ENCODE measurements at places on chromosomes 3 and 15.

- no peak for DNase-seq
Observed at GRCh38 chr3:41985018-41985417, 23.1 kb upstream of the ULK4 start.

DNA sequence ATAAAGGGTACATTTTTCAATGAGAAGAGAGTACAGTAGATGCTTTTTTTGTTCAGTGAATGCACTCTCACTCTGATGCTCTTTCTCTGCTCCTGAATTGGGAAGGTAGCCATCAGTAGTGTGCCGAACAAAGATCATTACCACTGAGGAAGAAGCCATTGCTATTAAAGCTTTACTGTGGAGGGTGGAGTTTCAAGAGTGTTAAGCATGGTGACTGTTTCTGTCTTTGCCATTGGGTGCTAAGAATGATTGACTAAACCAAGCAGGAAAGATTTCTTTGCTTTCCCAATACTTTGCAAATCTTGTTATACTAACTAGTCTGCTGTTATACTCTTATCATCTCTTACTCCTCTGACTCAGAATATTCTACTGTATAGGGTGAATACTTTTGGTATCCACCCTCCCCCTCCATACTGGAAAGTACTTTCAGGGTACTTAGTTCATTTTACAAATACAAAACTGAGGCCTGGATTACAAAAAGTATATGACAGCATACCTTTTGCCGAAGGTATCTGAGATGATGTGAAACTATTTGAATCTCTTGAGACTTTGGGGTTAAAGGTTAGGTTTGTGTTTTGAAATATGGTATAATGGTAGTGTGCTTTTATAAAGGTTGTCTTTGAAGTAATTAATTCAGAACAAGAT is 1.7 kb downstream of the RAB11A start:
- peak; percentile 72 for DNase-seq

- no peak for DNase-seq
Observed at GRCh38 chr15:80036071-80036470, 23.4 kb upstream of the ZFAND6 start.

GRCh38 chr3:59791774-59792308 is 742.0 kb upstream of the CFAP20DC start:
- DNase-seq, result no peak

- no peak for DNase-seq
Observed at GRCh38 chr3:32320080-32320479, 71.6 kb upstream of the CMTM7 start.

DNA sequence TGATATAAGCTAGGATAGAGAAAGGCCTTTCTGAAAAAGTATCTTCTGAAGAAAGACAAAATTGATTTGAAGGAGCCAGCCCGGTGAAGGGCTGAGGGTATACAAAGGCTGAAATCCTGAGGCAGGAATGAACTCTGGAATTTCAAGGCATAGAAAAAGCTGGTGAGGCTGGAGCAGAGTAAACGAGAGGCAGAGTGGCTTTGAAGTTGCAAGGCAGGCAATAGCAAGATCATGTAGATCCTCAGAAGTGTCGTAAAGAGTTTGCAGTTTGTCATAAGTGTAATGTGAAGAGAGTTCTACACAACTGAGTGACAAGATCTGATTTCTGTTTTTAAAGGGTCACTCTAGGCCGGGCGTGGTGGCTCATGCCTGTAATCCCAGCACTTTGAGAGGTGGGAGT is 69.0 kb downstream of the HMG20A start:
- no peak for DNase-seq

DNA sequence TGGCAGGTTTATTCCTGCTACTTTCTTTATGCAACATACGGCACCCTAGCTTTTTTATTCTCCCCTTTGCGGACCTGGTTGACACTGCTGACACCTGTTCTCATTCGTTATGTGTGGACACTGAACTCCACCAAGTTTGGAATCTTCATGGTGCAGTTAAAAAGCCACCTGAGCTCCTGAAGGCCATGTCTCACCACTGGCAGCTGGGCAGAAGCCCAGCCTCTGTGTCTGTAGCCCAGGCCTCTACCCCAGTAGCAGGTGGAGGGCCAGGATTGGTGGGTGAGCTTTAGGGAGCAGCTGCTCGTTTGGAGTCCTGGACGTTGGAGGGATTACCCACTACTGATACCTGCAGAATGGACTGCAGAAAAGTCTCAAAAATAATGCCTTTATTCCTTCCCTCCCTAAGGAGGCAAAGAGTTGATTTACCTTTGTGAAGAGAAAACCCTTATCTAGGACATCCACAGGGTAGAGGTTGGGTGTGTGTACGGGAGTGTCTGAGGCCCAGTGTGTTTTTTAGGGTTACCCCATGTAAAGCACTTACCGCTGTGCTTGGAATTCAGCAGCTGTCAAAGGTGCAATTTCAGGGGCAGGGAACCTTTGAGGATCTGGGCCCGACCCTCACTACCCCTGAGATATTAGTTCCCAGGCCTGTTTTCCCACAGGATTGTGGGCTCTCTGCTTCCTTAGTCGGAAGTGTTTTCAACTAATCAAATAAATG is 637 bp upstream of the CCNDBP1 start:
- no peak for DNase-seq

- no peak for DNase-seq
Observed at GRCh38 chr3:50620820-50621219, 3.9 kb downstream of the MAPKAPK3 start.

GRCh38 chr3:179716811-179717210 is 64.0 kb downstream of the USP13 start:
- peak; percentile 89 for DNase-seq

GRCh38 chr3:62607287-62608029 is 234.1 kb upstream of the FEZF2 start:
- peak; percentile 93 for DNase-seq

DNA sequence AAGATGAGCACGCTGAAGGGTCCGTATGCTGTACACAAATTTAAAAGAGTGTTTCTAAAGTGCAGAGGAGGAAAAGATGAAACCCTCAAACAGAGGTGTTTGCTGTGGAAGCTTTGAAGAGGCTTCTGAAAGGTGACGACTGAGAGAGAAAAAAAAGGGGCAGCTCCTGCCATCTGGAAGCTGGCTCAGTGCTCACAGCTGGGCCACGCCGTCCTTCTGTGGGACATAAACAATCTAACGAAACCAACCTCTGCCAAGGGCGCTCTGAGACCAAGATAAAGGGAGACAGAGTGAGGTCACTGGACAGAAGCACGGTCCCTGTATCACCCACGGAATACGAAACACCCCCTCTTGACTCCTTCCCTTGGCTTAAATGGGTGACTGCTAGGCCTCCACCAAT is 96.3 kb upstream of the SLC6A6 start:
- DNase-seq, result no peak

DNA sequence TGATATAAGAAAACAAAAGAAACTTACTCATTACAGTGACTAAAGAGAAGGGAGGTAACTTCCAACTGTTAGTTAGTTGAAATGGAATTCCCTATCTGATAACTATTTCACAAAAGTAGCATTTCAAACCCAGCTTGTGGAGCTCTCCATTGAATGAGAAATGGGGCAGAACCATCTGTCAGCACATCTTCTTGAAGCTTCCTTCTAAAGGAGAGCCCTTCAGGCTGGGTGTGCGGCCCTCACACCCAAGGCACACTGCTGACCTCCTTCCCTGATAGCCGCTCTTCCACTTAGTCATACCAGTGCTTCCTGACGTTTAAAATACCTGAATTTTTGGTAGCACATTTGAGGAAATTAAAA is 28.1 kb upstream of the VEPH1 start:
- DNase-seq, result peak; percentile 85

DNA sequence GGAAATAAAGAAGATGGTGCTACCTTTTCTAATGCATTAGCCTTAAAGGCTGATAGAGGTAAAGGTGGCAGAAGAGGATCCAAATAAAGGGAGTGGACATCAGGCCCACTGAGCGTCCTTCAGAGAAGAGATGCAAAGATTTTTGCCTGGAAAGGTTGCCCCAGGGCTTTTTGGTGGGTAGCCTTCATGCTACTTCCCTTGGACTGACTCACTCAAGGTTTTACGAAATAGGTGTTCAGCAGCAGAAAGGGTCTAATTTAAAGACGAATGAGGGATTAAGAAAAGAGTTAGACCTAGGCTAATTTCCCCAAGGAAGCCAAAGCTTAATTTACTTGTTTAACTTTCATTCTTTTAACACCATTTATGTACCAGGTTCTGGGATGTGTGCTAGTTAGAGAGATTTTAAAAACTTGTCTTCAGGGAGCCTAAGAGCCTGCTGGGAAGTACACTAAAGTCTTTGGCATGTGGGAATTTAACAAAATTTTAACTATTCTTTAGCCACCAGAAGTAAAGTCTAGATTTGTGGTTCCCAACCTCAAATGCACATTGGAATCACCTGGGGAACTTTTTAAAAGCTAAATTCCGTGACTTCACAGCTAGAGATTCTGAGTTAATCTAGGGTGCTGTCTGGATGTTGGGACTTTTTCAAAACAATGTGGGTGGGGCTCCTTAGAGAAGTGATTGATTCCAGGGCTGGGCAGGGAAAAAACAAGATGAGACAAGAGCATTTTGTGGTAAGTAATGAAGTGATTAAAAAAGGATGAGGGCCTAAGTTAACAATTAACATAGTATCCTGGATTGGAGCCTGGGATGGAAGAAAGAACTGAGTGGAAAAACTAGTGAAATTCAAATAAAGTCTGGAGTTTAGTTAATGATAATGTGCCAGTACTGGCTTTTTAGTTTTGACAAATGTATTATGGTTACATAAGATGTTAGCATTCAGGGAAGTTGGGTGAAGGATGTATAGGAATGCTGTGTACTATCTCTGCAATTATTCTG is 3.4 kb downstream of the IL20RB start:
- no peak for DNase-seq

DNA sequence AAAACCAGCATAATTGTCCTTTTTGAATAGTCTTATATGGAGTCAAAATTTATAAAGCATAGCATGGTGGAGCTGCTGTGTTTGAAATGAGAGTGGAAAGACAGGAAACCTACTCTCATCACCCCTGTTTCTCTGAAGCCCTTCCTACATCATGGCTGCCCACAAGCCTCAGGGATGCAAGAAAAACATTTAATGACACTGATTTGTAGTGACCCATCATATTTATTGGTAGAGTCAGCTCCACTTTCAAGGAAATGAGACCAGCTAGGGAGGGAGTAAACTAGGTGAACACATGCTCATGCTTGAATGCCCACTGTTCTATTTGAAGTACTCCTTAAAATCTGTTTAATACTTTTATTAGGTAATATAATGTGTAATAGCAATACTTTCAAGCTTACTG is 494.3 kb upstream of the KCNMB2 start:
- DNase-seq, result no peak

DNA sequence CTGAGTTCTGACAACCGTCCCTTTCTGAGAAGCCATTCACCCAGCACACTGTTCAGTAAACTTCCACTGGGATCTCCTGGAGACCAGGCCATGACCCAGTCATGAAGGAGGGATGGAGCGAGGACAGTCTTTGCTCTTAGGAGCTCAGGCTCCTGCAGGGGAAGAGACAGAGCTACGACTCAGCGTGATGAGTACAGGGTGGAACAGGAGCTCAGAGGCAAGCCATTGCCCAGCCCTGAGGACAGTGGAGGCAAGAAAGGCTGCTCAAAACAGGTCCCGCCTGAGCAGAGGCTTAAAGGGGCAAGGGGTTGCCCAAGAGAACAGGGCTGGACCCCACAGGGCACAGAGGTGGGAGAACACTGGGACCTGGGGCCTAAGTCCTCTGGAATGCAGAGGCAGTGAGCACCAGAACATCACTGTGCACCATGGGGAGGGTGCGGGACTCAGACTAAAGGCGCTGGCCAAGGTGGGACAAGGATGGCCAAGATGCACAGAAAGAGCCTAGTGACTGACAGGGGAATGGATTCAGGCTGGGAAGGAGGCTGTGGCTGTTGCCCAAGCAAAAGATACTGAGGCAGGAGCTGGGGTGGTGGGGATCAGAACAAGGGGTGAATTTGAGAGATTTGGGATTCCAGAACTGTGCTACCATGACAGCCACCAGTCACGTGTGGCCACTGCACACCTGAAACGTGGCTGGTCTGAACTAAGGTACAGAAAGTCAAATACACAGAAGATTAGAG is 25.8 kb downstream of the TMEM43 start:
- no peak for DNase-seq

GRCh38 chr3:195999896-196000295 is 82.0 kb downstream of the TFRC start:
- DNase-seq, result no peak

Measured in cardiac fibroblast (primary cell).